ENCODE measurements at places on chromosomes 2 and 18.

GRCh38 chr2:18456026-18456425 lies 104.4 kb downstream of the RDH14 start:
- DNase-seq: no peak

DNA sequence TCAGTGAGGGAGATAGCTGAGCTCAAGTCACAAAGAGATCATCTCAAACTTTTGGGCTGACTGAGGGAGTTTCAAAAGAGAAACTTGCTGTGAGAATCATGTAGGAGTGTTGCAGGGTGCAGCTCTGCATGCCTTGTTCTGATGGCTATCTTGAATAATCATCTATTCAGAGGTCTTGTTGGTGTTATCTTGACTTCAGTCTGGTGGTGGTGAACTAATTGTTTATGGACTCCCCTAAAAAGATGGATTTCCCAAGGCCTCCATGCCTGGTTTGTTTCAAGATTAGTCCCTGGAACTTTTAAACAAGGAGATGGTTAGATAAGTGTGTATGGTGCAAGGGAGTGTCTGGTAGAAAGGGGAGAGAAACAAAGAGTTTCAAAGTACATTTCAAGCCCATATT lies 29.8 kb downstream of the SLC39A6 start:
- DNase-seq: no peak

DNA sequence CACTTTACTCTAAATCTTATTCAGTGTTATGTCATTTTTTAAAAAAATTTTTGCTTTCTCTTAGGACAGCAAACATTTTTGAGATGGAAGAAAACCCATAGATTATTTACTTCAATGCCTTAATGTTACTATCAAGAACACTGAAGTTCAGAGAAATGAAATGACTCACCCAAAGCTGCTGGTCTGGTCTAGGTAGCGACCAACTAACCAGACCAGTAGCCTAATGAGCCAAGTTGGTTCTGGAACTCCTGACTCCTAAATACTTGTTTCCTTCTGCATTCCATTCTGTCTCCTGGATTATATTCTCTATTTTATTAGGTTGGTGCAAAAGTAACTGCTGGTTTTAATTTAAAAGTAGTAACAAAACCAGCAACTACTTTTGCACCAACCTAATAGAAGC lies 35.4 kb downstream of the SLC8A1 start:
- no peak for DNase-seq

DNA sequence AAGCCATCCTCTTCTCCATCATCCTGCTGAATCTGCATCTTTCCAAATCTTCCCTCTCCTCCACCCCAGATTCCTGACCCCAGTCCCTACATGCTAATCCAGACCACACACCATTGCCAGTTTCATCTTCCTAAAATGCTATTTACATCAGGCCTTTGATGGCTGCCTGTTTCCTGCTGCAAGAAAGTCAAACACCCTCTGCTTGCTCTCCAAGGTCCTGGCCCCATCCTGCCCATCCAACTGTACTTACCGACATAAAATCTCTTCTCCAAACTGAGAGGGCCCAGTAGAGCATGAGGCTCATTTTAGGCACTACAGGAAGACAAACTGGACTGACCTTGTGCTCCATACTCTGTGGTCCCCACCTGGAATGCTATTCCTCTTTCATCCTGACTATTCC lies 19.0 kb downstream of the ALK start:
- no peak for DNase-seq

- no peak for DNase-seq
Observed at GRCh38 chr18:9422816-9423519, 52.3 kb upstream of the RALBP1 start.

DNA sequence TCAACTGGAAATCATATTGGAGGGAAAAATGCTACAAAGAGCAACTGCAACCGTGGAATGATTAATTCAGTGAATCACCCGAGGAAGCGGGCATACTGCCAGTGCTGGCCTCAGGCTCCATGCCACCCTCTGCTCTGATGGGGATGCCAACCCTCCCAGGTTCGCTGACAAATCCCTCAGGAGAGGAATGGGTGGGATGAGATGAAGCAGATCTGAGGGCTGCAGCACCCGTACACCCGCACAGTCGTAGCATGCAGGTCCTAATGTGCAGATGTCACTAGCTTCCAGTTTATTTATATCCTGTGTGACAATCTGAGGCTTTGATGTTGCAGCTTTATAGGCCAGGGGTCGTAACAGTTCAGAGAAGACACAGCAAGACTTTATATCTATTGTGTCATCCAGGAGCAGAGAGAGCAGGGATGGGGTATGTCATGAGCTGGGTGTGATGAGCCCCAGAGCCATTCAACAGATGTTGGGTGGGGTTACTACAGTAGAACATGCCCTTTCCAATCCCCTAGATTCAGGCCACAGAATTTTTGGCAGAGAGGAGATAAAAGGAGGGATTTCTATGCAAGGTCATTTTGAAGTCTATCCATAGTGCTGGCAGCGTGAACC lies 44.6 kb downstream of the DPP4 start:
- DNase-seq: no peak
